ENCODE measurements at places on chromosomes 2 and 18.

DNA sequence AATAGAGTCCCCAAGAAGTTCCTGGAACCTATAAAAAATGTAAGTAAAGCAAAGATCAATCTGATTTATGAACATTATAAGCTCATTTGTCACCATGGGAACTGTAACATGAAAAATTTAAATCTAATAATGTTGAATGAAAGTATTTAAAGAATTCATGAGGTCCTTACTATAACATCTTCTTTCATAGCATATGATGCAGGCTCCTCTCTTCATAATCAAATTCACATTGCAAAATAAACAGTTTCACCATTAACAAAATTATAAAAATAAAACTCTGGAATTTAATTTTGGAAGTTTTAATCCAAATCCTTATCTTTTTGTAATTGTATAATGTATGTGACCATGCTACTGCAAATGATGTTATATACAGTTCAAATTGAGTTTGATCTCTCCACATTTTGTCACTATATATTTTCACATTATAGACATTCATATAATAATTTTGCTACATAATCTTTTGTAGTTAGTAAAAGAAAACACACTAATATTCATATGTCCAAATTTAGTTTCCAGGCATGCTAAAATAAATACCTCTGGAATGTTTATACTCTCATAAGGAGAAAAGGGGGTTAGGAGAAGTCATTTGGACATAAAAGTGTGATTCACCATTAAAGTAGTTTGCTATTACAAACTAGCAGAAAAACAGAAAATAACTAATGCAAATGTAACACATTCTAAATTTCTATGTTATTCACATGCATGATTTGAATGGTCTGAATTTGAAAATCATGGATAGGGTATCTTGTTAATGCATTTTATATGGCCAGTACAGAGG is 954.1 kb downstream of the DSC3 start:
- no peak for DNase-seq

DNA sequence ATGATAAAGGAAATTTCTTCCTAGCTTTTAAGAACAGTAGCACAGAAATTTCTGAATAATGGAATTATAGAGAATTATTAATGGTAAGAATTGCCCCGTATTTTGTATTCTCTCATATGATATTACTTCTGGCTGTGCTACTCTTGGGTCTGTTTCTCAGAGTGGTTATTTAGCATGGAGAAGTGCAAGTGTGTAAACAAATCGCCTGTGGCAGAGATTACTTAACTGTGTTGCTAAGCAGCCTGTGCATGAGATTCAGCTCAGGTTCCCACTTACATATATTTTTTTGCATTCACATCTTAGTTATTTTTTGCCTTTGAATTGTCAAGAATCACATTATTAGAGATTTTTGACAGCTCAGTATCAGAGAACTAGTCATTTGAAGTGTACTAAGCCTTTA is 80.1 kb upstream of the NFATC1 start:
- peak; percentile 81 for DNase-seq

- no peak for DNase-seq
Measured at GRCh38 chr2:101205521-101206479, 46.9 kb upstream of the CNOT11 start.

GRCh38 chr2:37819186-37819585 is 105.9 kb upstream of the RMDN2 start:
- no peak for DNase-seq

DNA sequence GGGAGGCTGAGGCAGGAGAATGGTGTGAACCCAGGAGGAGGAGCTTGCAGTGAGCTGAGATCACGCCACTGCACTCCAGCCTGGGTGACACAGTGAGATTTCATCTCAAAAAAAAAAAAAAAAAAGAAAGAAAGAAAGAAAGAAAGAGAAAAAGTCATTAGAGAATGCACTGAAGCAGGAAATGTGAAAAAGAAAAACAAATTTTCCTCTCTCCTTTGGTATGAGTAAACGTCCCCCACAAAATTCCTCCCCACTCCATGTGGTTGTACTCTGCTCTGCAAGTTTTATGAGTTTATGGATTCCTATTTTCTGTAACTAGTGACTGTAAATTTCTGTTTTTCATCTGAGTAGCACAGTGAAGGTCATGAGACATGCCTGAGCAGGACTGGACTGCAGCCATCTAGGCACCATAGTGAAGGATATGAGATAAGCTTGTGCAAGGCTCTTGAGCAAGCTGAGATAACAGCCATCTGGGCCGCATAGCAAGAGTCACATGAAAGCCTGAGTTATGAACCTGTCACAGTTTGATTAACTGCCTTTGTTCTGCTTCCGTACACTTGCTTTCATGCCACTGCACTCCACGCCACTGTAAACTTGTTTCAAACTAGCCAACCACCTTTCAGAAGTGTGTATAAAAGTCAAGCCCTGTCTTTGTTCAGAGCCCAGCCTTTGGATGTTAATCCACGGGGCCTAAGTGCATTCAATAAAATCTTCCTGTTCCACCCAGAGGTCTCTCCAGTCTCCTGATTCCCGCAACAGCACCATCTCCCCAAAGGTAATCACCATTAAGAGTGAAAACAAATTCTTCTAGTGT is 50.2 kb downstream of the SKA1 start:
- no peak for DNase-seq

DNA sequence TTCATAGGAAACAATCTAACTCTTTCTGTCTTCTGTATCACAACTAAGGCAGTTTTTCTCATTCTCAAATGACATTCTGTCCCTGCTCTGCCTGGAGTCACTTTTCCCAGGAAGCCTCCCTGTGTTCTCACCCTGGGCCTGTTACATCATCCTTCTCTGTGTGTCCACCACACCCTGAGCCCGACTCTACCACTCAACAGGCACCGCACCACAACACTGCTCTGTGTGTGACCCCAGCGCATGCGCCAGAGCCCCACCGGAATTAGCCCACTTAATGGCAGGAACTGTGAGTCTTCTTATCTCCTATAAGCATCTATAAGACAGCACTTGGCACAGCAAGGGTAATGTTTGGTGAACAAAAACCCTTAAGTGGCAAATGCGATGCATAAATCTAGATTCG is 32.3 kb downstream of the TGFBRAP1 start:
- DNase-seq = no peak

DNA sequence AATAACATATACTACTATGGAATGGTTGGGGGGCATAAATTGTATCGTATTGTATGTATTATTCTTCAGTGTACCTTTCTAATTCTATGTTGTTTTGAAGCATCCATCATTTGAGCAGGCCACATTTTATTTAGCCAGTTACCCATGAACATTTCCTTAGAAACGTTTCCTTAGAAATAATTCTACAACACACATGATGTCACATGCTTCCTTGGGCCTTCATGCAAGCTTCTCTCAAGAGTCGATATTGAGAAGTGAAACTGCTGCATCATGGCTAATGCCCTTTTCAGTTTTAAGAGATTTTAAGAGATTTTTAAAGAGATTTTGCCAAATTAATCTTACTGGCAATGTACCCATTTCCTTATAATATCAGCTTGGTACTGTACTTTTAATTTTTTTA is 63.9 kb downstream of the ALPK2 start:
- no peak for DNase-seq

GRCh38 chr2:129922571-129923264 is 56.7 kb upstream of the RAB6C start:
- no peak for DNase-seq

- DNase-seq = no peak
Measured at GRCh38 chr18:56637176-56637575, 1.2 kb downstream of the TXNL1 start.

DNA sequence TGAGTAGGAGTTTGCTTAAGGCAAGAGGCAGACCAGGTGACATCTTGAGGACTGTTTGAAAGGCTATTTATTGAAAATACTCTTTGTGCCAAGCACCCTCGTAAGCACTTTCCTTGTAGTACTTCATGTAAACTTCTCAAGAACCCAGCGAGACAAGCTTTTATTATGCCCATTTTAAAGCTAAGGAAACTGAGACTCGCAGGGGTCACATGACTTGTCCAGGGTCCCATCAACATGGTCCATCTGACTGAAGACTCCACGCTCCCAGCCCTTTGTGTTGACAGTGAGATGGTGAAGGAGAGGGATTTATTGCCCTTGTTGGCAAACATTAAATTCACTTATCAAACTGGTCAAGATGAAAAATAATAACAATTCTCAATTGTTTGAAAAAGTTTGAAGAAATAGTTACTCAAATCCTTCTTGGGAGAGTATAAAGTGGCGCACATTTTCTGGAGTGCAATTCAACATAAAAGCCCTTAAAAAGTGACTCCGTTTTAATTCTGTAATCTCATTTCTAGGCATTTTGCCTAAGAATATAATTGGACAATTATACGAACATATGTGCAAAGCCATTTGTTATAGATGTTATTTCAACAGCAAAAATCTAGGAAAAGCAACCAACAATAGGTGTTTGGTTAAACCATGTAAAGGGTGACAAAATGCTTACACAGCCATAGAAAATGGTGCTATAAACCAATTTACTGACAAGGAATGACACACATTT is 270.5 kb upstream of the NCKAP5 start:
- no peak for DNase-seq

- DNase-seq = no peak
Measured at GRCh38 chr2:153567367-153567766, 88.8 kb upstream of the RPRM start.

DNA sequence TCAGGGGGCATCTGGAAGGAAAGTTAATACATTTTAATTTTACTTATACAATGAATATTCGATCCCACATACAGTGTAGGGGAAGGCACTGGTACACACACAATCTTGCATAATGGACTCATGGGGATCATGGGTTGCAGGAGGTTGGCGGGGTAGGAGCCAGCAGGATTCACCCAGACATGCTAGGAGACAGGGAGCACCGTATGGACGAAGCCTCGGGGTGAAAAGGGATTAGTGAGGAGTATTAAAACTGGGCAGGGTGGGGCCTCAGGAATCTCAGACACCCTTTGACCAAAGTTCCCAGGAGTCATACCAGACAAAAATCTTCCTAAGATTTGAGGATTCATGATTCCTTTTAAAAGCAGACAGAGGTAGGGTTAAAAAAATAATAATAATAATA is 140.8 kb downstream of the BCL11A start:
- DNase-seq = no peak

- DNase-seq = no peak
Measured at GRCh38 chr2:54271843-54272627, 16.0 kb upstream of the TSPYL6 start.

DNA sequence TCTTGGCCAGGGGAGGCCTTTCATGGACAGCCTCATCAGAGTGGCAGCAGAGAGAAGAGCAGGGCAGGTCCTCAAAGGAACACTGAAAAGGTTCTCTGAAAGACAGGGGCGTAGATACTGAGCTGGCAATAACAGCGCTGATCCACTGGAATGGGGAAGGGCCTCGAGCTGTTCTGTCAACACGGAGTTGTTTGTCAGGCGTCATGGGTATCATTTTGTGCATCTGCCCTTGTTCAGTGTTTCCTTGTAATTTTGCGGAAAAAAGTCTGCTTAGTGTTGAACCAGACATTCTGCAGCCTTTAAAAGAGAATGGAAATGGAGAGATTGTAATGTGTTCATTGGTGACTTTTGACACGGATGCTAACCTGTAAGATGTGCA is 21.5 kb downstream of the AGAP1 start:
- DNase-seq = no peak

- DNase-seq = no peak
Measured at GRCh38 chr2:227849906-227850305, 21.5 kb upstream of the DAW1 start.

DNA sequence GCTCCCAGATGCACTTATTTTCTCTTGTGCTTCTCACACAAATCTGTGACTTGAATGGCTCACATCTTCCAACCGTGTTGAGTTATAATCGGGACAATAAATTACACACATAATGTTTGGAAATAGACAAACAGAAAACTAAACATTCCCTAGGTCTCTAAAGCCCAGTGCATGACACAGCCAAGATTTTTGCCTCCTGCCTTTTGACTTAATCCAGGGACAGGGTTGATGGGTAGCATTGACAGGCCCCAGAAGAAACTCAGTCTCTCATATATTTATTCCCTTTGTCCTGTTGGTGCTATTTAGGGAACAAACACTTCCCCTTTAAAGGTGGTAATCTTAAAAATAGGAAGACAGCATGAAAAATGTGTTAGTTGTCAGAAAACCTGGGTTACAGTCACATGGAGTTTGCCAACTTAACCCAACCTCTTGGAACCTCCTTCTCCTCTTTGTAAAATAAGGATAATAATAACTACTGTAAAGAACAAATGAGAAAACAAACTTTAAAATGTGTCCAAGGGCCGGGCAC is 24.0 kb upstream of the ARPC2 start:
- DNase-seq = no peak

DNA sequence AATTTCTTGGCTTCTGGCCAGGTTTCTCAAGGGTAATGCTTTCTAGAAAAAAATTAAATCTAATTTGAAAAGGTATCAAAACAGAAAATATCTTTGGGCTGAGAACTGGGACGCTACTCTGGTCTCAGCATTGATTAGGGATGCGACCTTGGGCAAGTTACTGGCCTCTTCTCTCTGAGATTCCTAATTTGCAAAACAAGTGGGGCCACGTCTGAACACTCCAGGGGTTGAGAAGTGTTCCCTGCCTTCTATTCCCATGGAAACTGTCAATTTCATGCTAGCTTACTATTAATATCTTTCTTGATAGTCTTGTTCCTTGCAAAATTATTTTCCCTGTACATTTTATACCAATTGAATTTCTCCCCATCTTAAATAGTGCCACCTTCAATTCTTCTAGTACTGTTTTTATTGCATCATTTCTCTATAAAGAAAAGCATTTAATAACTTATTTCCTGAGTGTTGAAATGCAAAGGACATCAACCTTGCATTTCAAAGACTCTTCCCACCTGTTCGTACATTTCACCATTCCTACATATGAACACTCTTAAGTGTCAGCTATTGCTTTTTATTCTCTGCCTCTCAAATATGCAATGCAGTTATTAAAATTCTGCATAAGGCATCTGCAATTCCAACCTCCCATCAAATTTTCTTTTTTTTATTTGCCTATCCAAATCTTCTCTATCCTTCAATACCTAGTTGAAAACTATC is 118.3 kb upstream of the DSEL start:
- no peak for DNase-seq

GRCh38 chr2:241891988-241892298 is 22.4 kb downstream of the RTP5 start:
- DNase-seq = no peak

DNA sequence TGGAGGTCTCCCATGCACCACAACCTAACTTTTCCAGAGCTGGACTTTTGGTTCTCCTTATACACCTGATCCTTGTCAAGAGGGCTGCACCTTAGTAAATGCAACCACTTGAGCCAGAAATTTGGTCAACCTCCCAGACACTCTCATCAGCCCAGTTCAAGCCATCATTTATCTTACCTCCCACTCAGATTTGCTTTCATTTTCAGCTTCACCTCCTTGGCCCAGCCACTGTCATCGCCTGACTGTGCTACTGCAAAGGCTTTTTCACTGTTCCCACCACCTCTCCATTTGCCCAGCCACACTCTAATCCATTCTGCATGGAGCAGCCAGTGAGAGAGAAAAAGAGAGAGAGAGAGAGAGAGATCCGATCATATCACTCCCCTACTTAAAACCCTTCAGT is 112.4 kb upstream of the DDX18 start:
- no peak for DNase-seq

GRCh38 chr2:235702186-235702585 is 208.3 kb downstream of the AGAP1 start:
- DNase-seq = no peak

GRCh38 chr2:133952420-133952819 is 301.5 kb upstream of the MGAT5 start:
- DNase-seq = no peak

Data from NCI-H1417 treated with DMSO at 0.1 percent for 48 hours (cell line).